Stimulated activated CD4-positive, alpha-beta T cell treated with anti-CD3 and anti-CD28 coated beads, TNF-alpha, amount 100 ng/mL, for 24 hours (primary cell): ENCODE measurements at places on chromosomes 12 and 14.

- DNase-seq = no peak
Observed at GRCh38 chr12:28961948-28962384, 187.1 kb upstream of the FAR2 start.

GRCh38 chr12:85575120-85576096 is 260.8 kb downstream of the RASSF9 start:
- DNase-seq = no peak

DNA sequence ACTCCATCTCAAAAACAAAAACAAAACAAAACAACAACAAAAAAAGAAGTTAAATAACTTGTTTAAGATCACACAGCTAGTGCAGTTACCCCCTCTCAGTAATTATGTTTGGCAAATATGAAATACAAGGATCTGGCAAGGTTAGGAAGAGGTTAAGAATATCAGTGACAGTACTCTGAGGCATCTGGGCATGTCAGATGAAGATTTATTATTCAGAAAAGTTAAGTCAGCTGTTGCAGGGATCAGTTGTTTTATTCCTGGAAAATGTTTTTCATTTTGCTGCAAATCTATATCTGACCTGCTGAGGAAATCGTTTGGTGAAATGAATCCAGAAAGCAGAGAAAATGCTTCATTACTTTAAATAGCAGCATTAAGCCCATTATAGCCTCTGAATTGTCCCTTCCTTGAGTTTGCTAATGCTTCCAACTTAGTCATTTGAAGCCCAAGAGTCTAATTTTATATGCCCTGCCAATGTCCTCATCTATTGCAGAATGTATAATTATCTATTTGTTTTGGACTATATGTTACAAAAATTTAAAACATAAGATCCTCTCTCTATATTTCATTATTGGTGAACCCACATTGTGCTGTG is 8.1 kb downstream of the GPX2 start:
- no peak for DNase-seq

DNA sequence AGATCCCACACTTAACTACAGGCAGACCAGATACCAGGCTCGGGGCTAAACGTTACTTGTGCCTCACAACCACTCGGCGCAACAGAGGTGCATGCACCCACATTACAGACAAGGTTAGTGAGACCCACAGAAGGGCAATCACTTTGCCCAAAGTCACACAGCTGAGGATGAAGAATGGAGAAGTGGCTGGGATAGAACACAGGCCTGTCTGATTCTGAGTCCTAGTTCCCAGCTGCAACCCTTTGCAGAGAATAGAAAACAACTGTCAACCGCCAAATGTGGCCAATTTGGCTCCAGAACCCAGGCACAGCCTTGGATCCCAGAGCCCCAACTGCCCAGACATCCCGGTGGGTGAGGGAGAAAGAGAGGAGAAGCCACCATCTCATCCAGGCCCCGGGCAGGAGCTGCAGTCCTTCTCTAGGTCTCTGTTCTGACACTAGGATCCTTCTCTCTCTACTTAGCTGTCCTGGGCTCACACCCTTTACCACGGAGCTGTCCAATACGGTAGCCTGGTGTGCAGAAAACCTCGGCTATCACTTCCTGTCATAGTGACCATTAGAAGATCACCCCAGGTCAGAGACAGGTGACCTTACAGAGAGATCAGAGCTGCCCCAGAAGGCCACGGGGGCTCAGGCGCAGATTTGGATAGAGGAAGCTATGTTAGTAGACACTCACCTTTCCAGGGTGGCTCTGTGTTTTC is 59.1 kb downstream of the FAM222A start:
- no peak for DNase-seq

- DNase-seq = no peak
Observed at GRCh38 chr12:50265770-50266524, 17.4 kb downstream of the LIMA1 start.

GRCh38 chr14:91241863-91242262 is 2.6 kb downstream of the GPR68 start:
- DNase-seq = no peak

- DNase-seq = no peak
Observed at GRCh38 chr12:43131301-43131700, 420.7 kb downstream of the ADAMTS20 start.

GRCh38 chr14:88089445-88089844 is 84.5 kb downstream of the GPR65 start:
- DNase-seq = no peak

DNA sequence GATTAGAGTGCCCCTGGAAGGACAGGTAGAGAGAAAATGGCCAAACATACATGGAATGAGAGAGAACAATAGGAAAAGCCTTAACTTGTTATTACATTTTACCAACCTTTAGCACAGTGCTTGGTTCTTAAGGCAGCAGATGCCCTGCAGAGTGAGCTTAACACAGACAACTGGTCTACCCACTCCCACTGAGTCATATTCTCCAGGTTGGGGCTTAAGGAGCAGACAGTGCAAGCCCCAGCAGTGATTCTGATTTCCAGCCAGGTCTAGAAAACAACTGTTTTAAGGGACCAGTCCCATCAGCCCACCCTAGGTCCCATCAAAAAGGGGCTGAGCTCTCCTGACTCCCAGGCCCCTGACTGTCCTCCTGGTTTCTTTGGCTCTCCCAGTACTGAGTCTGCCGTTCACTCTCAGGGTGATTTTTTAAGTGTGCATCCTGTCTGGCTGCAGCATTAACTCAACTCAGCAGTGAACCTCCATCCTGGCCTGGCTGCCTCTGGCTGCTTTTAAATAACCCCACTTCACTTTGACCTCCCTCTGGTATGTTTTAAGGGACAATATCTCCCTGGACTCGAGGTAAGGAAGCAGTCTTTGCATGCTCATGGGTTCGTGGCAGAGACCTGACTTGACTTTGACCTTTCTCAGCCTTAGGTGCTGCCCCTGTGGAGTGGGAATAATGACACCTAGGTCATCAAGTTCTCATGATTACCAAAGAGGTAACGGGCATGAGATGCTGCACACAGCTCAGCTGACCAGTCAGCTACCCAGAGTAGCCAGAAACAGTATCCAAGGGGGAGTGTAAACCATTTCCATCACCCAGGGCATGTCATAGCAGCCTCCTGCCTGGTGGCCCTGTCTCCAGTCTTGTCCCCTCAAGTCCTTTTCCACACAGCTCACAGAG is 210.7 kb upstream of the PWP1 start:
- no peak for DNase-seq

GRCh38 chr12:114395755-114396152 is 10.2 kb downstream of the TBX5 start:
- no peak for DNase-seq

GRCh38 chr14:24353559-24354481 is 14.0 kb upstream of the RIPK3 start:
- no peak for DNase-seq

- no peak for DNase-seq
Observed at GRCh38 chr14:55019968-55020554, 6.8 kb downstream of the WDHD1 start.

DNA sequence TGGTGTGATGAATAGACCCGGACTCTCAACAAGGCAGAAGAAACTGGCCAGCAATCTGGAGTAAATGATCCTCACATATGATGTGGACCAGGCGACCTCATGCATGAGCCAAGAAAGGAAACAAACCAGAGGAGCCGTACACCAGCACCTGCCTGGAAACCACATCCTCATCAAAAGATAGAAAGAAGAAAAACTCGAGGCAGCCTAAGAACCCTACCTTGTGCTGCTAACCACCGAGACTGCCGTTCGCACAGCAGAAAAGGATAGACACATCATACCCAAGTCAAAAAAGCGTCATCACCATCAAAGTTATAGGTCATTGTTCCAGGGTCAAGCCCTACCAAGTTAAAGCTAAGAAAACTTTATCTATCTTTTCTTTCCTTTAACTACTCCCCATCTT is 66.7 kb downstream of the RESF1 start:
- DNase-seq = peak; percentile 3

- DNase-seq = no peak
Observed at GRCh38 chr14:28584951-28585350, 181.6 kb upstream of the FOXG1 start.

- DNase-seq = no peak
Observed at GRCh38 chr12:115407036-115407435, 723.1 kb upstream of the TBX3 start.

GRCh38 chr12:104137001-104137901 is 759 bp downstream of the NFYB start:
- DNase-seq = peak; percentile 39

DNA sequence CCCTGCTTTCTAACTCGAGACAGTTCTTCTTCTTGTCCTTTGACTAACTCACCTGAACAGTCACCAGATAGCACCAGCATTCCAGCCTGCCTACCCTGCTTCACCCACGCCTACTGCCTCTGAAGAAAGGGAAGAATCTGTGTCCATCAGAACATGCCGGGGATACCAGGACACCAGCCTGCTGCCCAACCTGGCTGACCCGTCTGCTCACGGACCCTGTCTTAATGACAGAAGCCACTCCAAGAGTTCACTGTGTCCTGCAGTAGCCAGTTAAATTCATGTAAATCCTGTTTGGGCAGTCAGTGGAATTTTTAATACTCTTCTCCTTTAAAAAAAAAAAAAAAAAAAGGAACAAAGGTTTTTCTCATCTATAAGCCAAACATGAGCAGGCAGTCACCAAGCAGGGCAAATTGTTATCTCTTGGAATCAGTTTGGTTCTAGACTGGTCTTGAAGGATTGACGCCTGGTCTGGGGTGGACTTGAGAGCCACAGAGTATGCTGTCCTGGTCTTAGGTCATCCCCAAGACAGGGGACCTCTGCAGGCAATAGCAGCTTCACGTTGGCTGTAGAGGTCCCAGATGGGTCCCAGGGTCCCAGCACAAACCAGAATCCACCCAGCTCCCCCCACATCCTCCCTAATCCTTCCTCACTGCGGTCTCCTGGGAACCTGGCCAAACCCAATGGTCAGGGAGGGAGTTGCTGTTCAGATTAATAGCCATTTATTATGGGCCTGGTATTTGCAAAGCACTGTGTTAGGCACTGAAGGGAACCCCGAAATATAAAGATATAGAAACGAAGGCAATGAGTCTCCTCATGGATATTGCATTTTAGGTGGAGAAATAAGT is 181.1 kb upstream of the HIF1A start:
- DNase-seq = no peak

GRCh38 chr12:112368856-112369255 is 13.4 kb downstream of the HECTD4 start:
- DNase-seq = no peak

GRCh38 chr14:79514700-79515099 is 696.6 kb downstream of the DIO2 start:
- DNase-seq = no peak

GRCh38 chr14:87813211-87813610 is 179.8 kb downstream of the GALC start:
- DNase-seq = no peak

DNA sequence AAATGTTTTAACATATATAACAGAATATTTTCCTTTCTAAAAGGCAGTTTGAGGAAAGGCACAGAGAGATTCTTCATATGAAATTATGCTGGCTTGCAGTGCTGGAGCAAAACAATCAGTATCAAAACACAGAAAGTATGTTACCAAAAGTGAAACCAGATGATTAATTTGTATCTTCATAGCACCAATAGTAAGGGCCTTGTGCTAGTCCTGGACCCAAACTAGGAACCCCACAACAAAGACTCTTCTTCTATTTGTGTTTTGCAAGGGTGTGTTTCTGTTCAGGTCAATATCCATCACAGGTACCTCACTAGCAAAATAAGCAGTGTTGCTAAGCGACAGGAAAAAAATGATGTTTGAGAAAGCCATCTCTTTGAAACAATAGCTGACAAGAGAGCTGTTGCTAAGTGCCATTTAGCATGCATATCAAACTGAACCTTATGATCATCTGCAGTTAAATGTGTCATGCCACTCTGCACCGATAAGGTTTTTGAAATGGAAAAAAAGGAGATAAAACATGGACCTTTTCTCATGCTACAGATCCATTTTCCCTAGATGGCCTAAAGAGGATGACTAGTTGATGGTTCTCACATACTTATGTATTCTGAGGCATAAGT is 196.2 kb upstream of the ALG10 start:
- no peak for DNase-seq

- no peak for DNase-seq
Observed at GRCh38 chr12:124688356-124688992, 121.1 kb upstream of the NCOR2 start.

GRCh38 chr12:93587611-93588010 is 15.1 kb downstream of the SOCS2 start:
- DNase-seq = no peak

DNA sequence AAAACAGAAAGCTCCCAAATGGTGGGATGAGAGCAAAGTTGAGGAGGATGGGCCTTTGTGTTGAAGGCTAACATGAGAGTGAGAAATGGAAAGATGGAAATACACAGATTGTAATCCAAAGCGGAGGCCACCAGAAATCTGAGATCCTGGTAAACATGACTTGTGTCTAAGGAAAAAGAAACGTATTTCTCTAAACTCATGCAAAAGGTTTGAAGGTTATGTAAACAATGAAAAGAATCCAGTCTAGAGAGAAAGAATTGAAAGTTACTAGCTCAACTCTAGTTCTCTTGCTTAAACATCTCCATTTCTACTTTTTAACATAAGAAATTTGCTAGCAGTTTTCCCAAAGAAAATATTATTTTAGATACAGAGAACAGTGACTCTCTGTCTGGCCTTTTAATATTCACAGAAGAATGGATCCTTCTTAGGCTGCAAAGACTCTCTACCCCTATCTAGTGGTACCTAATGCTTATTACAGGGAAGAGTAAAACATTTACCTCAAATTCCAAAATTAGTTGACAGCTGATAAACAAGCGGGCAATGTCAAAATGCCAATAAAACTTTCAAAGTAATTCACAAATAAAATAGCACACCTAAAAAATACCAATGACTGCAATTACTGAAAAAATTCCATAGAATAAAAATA is 75.8 kb upstream of the SOX5 start:
- DNase-seq = no peak

- no peak for DNase-seq
Observed at GRCh38 chr14:69506241-69506595, 21.7 kb downstream of the PLEKHD1 start.

DNA sequence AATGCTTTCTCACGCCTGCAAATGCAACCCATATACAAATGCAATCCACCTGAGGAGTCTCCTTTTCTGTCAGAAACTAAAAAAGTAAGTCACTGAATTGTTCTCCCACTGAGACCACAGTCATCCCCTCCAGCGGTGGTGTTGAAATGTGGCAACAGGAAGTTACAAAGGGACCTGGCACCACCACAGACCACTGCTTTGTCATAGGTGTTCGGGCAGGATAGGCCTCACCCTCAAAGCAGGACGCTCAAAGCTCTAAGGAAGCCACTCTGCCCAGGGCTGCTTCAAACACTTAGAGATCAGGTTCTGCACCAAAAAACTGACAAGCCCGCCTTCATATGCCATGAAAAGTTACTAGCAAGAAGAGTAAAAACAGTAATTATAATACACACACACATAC is 11.3 kb downstream of the PHLDA1 start:
- DNase-seq = peak; percentile 46

GRCh38 chr12:47488888-47489287 is 216.9 kb downstream of the RPAP3 start:
- DNase-seq = no peak

- no peak for DNase-seq
Observed at GRCh38 chr12:57107456-57108155, 3.6 kb downstream of the STAT6 start.
